Gastrocnemius medialis (tissue), 4 donors: ENCODE measurements at places on chromosomes 3 and 15. TPM values are rescaled to one million over a fixed set of nuclear protein-coding genes. Genes with fewer than 3 reads are reported as not detected.

ANKRD34C gene
- total RNA-seq: not detected

CMTM8 gene
- total RNA-seq: 3.3 TPM

EFL1 gene
- total RNA-seq: 12.9 TPM

MASP1 gene
- 0.76 TPM for total RNA-seq

RPUSD3 gene
- total RNA-seq: 75.2 TPM

DUOXA1 gene
- total RNA-seq: not detected

RCCD1 gene
- total RNA-seq: 4.4 TPM

TMEM266 gene
- total RNA-seq: 14.9 TPM

IL20RB gene
- total RNA-seq: 0.52 TPM

C3orf22 gene
- not detected for total RNA-seq

SNAPC5 gene
- 39.6 TPM for total RNA-seq

TIPIN gene
- 4.9 TPM for total RNA-seq

GABRB3 gene
- total RNA-seq: 0.31 TPM
